ENCODE measurements at places on chromosomes 3 and 15.

GRCh38 chr3:56476771-56477170 is 8.5 kb upstream of the ERC2 start:
- no peak for DNase-seq

DNA sequence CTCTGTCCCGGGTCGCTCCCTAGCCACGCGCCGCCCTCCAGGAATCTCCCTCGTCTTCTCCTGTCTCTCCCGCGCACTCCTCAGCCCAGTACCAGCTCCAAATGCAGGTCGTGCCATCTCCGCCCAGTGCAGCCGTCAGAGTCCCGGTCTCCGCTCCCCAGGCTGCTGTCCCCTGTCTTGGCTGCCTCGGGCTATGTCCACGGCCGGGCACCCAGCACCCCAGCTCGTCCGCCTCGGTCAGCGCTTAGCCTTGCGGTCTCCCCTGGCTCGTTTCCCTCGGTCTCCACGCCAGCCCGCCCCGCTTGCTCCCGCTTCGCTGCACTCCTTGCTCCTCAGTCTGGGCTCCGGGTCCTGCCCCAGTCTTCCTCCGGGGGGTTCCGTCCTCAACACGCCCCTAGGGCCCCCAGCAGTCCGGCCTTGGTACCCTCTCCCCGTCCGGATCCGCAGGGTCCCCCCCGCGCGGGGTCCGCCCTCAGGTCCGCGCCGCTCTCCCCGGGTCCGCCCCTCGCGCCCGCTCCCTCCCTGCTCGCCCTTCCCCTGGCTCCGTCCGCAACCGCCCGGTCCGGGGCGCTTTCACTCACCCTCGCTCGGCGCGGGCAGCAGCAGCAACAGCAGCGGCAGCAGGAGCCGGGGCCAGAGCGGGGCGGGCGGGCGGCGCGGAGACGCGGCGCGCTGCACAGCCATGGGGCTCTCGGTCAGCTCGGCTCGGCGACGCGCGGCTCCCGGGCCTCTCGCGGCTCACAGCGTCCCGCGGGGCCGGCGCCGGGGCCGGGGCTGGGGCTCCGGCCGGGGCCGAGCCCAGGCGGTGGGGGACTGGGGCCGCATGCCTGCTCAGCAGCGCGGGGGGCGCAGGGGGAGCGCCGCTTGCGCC is 462 bp downstream of the IGDCC3 start:
- DNase-seq: no peak

DNA sequence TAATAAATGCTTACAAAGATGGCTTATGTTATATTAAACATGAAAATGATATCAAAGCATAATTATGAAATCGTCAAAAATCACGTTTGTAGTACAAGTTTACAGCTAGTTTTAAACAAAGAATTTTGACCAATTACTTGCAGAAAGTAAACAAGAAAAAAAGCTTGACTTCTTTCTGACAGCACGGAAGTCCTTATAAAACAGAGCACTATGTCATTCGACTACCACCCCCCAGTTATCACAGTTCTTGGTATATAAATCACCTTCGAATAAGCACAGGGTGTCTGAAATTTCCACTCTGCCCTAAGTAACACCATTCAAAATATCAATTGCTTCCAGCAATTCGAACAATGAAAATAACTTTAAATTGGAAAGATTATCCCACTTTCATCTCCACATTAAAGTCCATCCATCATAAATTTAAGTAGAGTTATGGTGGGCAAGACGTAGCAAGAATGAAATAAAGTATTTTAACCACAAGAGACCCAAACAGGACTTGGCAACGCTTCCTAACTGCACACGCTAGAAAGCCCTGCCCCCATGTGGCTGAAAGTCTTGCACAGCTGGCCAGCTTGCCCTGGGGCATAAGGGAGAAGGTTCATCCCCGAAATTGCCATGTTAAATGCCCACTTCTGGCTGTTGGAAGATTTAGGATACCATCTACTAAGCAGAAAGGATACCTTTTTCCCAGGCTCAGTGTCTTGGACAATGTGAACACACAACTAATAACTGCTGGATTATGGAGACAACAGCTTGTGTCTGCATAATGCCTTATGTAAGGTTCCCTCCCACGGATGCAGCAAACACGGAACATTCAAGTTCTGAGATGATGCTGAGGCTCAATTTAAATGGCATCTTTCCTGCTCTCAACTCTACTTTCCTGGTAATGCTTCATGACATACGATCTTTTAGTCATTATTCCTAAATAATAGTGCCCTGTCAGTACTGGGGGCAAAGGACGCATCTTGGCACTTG is 116.4 kb upstream of the TJP1 start:
- no peak for DNase-seq

DNA sequence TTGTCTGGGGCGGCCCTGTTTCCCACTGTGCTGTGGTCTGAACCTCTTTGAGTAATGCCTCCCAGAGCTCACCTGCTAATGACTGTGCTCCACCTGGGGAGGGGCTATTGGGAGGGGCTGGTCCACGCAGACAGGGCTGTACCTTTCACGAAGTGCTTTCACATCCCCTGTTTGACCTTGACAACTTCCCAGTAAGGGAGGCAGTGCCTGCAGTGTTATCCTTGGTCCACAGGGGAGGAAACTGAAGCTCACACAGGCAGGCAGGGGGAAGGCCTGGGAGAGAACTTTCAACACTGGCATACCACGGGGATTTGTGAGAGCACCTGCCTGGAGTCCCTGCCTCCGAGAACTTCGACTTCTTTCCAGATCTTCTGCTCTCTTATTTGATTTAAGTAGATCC is 91.2 kb downstream of the CACNA1D start:
- DNase-seq: no peak

GRCh38 chr3:37653466-37653865 is 208.2 kb upstream of the CTDSPL start:
- DNase-seq: no peak

GRCh38 chr15:94185547-94186236 is 45.7 kb upstream of the MCTP2 start:
- no peak for DNase-seq

DNA sequence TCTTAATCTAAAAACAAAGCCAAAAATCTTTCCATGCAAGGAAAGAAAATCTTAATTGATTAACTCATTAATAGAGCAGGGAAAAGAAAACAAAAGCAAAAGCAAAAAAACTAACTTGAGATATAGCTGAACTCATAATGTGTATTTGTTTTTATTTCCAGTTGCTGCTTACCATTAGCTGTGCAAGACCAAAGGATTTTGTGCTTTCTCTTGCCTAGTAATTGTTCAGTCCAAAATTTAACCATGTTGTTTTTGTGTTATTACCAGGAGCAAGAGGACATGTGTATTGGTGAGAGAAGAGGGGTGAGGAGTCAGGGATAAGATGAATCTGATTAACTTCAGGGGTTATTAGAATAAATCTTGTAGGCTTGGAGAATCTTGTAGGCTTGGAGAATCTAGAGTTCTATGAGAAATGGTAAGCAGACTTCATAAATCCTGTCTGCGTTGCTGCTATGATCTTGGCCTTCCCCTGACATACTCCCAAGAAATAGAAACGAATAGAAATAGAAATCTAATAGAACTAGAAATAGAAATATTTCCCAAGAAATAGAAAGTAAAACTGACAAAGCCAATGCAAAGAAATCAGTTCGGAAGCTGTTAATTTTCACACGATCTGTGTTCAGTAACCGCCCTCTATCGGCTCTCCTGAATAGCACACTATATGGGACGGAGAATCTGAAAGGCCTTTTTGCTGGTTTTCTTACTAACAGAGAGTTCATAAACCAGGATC is 72.6 kb upstream of the TNFSF10 start:
- DNase-seq: peak; percentile 24

DNA sequence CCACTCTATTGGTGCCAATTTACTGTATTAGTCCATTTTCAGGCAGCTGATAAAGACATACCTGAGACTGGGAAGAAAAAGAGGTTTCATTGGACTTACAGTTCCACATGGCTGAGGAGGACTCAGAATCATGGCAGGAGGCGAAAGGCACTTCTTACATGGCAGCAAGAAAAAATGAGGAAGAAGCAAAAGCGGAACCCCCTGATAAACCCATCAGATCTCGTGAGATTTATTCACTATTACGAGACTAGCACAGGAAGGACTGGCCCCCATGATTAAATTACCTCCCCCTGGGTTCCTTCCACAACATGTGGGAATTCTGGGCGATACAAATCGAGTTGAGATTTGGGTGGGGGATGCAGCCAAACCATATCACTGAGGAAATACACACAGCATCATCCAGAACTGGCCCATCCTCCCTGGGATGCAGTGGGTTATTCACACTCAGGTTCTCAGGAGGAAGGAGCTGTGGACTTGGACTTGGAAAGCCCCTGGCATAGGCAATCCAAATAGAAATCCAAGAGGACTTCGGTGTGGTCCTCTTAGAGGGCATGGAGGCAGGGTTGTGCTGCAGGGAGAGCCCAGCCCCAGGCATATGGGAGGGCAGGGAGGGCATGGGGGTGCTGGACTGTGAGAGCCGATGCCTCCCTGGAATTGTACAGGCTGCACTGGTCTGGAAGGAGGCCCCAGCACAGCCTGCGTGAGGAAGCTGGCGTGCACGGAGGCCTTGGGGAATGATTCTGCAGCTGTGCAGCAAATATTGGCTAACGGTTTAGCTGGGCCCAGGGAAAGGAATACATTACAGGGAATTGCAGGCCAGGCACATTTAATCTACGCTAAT is 62.9 kb downstream of the EFCAB12 start:
- DNase-seq: no peak

DNA sequence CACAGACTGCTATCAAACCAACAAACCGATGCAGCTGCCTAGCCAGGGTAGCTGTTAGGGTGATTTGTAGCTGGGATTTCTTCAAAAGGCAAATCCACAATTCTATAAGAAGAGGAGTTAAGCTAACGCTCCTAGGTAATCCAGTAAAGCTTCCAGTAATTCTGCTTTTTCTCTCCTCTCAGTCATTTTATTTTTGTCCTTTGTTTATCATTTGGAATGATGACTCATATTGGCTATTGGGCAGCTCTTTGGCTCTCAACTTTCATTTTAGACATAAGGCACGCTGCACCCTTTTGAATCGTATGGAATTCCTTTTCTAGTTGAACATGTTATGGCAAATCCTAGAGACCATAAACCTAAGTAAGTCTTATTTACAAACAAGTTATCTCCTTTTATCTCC is 53.2 kb upstream of the PPARG start:
- no peak for DNase-seq

- no peak for DNase-seq
These were observed 164.5 kb upstream of the PPP2R3A start for GRCh38 chr3:135801018-135801417.

- no peak for DNase-seq
These were observed 542.6 kb downstream of the TUSC7 start for GRCh38 chr3:117252208-117252607.

DNA sequence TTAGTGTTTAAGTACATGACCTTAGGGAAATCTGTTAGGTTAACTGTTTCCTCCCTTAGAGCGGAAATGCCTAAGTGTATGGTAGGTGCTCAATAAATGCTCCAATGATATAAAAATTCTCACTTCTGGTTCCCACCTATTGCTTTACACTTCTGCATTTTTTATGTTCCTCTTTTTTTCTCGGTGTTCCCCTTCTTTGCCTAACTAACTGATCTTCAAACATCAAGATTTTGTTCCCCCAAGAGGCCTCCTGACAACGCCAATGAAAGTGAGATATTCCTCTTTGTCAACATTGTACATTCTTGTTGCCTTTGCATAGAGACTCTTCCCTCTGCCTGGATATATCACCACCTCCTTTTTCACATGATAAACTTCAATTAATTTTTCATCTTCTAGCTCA is 17.4 kb downstream of the SLC35A5 start:
- no peak for DNase-seq

DNA sequence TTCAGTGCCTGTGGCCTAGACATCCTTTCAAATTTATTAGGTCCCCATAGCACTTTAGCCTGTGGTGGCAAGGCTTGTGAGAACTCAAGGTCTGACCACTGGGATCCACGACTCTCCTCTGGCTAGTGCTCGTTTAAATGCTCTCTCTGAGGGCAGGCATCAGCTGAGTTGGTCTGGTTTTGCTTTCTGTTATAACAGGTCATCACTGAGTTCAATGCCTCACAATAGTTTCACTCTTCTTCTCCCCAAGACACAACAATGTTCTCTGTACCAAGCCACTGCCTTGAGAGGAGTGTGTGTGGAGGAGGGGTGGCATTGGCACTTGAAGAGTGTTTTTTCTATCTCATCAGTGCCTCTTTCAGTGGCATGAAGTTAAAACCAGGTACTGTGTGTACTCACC is 7.6 kb downstream of the OR5K4 start:
- no peak for DNase-seq

DNA sequence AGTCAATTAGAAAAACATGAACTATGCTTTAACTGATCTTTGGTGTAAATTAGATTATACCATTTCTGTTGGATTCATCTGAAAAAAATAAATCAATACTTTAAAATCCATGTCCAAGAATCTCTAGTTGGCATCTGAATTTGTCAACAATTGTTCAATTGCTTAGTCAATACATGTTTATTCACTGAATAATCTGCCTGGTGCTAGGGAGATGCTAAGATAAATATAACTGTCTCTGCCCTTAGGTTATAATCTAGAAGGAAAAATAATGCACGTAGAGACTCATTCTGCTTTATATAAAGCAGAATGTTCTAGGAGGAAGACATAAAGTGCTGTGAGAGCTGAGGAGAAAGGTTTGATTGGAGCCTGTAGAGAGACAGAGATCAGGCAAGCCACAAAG is 537.2 kb upstream of the IL12A start:
- no peak for DNase-seq

DNA sequence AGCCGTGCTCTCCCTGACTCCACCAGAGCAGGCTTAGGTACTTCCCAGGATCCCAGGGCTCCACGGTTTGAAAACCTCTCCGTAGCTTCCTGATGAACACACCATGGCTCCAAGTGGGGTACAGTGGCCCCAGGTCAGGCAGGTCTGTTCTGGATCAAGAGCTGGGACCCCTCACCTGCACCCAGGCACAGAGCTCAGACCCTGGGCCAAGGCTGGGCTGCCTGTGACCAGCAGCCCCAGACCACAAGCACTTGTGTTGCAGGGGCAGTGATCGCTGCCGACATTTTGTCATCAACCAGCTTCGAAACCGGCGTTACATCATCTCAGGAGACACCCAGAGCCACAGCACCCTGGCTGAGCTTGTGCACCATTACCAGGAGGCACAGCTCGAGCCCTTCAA is 5.3 kb downstream of the SH2D7 start:
- no peak for DNase-seq

DNA sequence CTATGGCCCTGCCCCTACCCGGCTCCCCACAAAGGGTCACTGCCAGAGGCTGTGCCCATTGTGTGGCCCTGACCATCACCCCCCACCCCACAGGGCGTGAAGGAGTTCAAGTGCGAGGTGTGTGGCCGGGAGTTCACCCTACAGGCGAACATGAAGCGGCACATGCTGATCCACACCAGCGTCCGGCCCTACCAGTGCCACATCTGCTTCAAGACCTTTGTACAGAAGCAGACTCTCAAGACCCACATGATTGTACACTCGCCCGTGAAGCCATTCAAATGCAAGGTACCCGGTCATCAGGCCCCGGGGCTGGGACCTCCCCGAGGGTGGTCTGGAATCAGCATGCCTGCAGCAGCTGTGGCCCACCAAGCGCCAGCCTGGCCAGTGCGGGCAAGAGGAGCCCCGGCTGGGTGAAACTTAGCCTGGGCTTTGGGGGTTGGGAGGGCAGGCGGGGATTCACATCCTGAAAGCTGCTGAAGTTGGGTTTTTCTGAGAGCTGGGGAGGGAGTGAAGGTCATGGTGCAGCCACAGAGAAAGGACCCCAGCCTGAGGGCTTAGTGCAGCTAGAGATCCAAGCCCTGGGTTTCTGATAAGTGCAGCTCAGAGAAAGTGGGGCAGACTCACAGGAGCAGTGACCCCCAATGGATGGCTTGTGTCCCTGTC is 29.2 kb downstream of the IDH2 start:
- DNase-seq: no peak
